ENCODE measurements at places on chromosomes 16 and 17. TPM values are rescaled to one million over a fixed set of nuclear protein-coding genes. Genes with fewer than 3 reads are reported as not detected.

The HOXB1 gene
- not detected for total RNA-seq

DNA sequence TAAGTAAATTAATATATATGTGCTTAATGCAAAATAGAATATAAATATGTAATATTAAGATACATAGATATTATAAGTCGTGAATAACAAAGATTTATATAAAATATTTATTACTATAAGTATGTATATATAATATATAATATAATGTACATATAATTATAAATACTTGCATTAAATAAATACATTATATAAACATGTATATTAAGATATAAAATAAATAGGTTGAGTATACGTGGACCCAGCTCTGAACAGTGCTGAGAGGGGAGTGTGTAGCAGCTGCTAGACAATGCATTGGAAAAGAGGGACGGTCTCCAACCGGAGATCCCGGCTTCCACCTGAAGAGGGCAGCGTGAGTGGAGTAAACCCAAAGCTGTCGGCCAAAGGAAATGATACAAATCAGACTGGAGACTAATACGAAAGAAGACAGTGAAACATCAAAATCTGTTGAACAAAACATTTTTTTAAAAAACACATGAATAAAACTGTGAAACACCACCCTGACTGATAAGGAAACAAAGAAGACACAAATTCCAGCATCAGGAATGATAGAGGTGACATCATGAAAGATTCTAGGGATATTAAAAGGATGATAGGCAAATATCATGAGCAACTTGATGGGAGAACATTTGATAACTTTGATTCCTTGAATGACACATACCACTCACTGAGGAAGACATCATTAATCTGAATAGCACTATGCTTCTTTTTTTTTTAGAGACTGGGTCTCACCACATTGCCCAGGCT is 125.4 kb upstream of the CHMP6 start:
- no peak overlapping the region for H3K27ac ChIP-seq
- no peaks in the 10 kb centered on the region for H3K4me1 ChIP-seq
- H3K36me3 ChIP-seq: peaks cover 10% of the 10 kb centered on the region

- no peak for DNase-seq
- H3K4me3 ChIP-seq: no peak overlapping the region
- H3K27me3 ChIP-seq: no peaks in the 10 kb centered on the region
- H3K36me3 ChIP-seq: no peaks in the 10 kb centered on the region
- H3K27ac ChIP-seq: no peak overlapping the region
These were observed 393.1 kb downstream of the CNTNAP4 start for GRCh38 chr16:76670125-76670857.

GRCh38 chr17:2369551-2370210 is 31.2 kb downstream of the MNT start:
- DNase-seq: peak; percentile 79
- no peaks in the 10 kb centered on the region for H3K4me1 ChIP-seq
- no peak overlapping the region for H3K27ac ChIP-seq

Data from H9 (cell line).